CD8-positive, alpha-beta T cell (primary cell): ENCODE measurements at places on chromosomes 5 and 9.
A peak's percentile ranks its signal among the peaks of the same experiment; 100 is the strongest.

DNA sequence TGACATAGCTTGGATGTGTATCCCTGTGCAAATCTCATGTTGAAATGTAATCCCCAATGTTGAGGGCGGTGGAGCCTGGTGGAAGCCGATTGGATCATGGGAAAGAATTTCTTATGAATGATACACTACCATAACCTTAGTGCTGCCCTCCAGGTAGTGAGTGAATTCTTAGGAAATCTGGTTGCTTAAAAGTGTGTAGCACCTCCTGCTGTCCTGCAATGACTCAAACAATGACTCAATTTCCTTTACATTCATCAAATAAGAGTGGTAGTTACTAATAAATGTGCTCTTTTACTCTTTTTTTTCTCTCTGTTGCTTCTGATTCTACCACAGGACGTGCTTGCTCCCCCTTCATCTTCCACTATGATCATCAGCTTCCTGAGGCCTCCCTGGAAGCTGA is 1696.0 kb upstream of the CDH9 start:
- no peak for DNase-seq

GRCh38 chr9:79735023-79735779 is 163.4 kb downstream of the TLE4 start:
- DNase-seq: no peak

DNA sequence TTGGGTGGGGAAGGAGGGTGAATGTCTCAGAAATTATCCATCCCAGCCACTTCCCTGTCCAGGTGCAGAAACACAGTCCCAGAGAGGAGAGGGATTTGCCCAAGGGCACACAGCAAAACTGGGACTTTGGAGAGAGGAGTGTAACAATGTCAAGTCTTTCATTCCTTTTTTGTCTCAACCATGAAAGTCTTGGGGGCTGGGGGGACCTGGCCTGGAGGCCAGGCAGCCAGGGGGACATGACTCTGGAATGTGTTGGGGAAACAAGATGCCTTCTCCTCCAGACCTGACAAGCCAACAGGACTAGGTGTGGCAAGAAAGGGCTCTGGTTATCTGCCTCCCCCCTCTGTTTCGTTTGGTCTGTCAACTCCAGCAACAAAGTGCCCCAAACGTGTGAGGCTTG is 13.9 kb upstream of the HAND1 start:
- no peak for DNase-seq

DNA sequence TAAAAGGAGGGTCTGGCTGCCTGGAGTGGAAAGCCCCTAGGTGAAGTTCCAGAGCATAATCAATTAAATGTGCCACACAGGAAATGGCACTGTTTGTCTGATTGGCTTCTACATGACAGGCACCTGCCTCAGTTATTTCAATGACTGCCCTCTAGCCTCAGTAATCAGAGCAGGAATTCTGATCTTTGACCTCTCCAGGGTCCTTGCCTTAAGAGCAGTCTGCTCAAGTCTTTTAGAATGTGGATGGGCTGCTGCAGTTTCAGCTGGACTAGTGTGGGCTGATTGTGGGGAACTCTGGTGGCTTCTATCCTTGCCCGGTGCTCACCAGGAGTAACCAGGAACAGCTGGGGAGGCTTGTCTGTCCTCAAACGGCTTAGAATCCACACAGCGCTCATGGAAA is 98.9 kb downstream of the LIX1 start:
- DNase-seq: no peak

- no peak for DNase-seq
These were observed 116.1 kb downstream of the TMEM174 start for GRCh38 chr5:73288803-73289720.

DNA sequence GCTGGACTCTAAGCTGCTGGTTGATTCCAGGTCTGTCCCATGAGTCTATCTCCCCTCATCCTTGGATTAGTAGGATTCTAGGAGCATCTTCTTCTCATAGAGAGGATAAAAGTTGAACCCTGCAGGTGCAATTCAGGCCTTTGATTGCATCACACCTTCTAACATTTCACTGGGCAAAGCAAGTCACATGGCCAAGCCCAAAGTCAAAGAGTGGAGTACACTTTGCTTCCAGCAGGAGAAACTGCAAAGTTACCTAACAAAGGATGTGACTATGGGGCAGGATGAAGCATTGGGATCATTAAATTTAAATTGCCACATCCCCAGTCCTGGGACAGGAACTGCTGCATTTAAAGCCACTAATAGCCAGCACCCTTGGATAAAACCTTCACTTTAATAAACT is 51.0 kb upstream of the EGFLAM start:
- no peak for DNase-seq

GRCh38 chr5:108715408-108715807 is 32.3 kb upstream of the FER start:
- no peak for DNase-seq

GRCh38 chr5:154203798-154204578 is 13.5 kb downstream of the GALNT10 start:
- DNase-seq: no peak

- DNase-seq: no peak
These were observed 485.0 kb downstream of the TAF11L14 start for GRCh38 chr5:18119156-18119785.

GRCh38 chr5:116135344-116135743 is 50.5 kb downstream of the COMMD10 start:
- DNase-seq: peak; percentile 51

- DNase-seq: no peak
These were observed 17.4 kb downstream of the TRIM32 start for GRCh38 chr9:116704470-116704869.

GRCh38 chr5:151739395-151739794 is 19.0 kb downstream of the ATOX1 start:
- no peak for DNase-seq

DNA sequence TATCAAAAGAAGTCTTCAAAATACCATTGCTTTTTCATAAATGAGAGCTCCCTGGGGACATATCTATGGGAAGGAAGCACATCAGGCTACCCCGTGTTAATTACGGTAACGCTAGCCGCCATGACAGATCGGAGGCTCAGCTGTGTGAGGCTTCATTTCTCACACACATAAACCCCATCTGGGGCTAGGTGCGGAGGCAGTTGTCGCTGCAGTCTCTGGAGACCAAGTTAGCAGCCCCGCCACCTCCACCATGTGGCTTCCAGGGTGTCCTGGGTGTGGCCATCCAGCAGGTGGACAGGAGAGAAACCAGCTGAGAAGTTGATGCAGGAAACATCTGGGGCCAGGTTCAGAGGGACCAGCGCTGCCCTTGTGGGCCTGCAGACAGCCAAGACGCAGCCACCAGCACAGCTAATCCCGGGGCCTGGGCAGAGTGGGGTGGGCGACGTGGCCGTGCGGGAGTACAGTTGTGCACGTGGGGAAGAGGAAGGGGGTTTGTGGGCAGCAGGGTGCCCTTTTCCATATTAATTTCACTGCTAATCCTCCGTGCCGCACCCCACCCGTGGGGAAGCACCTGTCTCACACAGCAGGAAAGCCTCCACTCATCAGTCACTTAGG is 426.5 kb downstream of the IRX1 start:
- no peak for DNase-seq

DNA sequence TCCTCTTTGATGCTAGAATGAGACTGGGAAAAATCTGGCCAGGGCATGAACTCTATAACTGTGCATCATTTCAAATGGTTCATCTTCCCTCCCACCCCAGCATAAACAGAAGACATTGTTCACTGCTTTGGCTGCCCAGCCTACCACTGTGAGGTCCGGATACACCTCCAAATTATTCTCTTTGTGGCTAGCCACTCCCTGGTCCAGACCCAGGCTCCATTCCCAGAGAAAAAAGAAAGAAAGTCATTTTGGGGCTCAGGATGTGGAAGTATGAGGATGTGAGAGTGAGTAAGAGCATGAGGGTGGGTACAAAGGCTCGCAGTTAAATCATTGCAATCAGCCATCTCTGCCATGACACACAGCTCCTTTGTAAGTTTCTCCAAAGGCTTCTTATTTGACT is 559.2 kb downstream of the PSAT1 start:
- DNase-seq: no peak

- DNase-seq: no peak
These were observed 80.0 kb upstream of the SNX2 start for GRCh38 chr5:122694884-122695283.

GRCh38 chr5:439636-440035 is 3.3 kb upstream of the EXOC3 start:
- DNase-seq: no peak

DNA sequence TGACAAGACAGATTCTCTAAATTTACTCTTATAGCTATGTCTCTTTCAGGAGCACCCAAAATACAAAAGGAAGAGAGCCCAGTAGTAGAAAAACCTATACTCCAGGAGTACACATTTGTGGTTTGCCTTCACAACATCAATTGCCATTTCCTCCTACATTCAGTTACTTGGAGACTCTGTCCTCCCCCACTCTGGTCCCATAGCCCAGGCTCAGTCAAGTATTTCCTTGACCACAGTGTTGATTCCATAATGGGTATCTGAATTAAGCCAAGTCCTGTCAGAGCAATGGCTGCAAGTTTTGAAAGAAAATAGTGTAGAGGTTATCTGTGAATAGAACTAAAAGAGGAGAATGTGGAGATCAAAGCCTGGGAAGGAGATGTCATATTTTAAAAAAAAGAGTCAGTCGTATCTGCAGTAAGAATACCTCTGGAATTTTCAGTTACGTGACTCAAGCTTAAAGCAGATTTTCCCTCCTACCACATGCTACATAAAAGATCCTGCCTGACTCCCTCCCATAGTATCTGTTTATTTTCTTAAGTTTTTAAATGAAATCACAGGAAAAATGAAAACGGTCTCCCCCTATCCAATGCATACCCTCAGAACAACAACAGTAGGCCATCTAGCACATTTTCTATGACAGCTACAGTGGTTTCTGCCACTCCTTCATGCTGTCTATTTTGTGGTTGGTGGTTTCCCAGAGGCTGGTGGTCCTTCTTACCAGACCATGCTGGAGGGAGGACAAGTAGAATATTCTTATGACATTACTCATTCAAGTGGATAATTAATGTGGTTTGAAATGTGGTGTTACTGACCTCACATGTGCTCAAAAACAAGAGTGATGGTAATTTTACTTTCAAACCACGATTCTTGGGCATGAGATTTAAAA is 249.7 kb upstream of the TMEM161B start:
- no peak for DNase-seq

DNA sequence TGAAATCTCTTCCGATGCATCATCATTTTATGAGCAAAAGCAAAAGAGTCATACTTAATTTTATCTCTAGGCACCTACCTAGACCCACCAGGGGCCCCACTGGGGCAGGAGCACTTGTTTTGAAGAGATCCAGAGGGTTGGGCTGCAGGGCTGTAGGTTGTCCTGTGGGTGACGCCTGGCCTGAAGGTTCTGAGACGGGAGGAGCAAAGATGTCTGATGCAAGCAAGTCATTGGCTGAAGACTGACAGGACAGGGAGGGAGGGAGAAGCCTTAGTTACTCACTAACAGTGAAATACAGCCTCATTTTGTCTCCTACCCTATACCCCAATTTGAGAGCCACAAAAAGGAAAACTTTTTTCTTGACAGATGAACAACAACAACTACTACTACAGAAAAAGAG is 17.1 kb upstream of the C9 start:
- no peak for DNase-seq

DNA sequence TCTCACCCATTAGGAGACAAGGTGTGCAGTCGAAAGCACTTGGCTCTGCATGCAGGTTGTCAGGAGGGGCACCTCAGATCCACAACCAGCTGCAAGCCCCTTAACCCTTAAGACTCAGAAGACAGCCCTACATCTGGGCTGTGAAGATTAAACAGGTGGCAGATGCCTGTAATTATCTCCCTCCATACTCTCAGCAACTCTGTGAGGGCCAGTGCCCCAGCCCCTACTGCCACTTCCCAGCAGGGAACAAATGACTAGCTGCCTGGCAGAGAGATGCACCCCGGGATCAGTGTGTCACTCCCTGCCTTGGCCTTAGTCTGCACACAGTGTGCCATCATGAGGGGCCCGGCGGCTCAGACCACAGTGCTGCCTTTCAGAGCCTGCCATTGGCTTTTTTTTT is 42.0 kb downstream of the CRB2 start:
- no peak for DNase-seq

DNA sequence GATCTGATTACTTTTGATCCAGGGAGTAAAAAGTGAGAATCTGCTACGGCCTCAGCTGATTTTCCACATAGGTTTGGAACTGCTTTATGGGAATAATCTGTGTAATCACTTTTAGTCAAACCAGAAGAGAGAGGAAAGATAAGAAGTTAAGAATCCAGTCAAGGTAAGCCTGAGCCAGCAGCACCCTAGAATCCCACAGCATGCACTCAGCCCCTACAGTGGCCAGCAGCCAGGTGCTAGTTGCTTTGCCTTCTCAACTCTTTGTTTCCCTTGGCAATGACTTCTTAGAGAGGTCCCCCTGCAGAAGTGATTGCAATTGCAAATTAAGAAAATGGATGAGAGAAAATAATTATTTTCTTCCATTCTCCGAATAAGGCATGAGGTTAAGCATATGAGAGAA is 59.7 kb upstream of the TMED7 start:
- no peak for DNase-seq

DNA sequence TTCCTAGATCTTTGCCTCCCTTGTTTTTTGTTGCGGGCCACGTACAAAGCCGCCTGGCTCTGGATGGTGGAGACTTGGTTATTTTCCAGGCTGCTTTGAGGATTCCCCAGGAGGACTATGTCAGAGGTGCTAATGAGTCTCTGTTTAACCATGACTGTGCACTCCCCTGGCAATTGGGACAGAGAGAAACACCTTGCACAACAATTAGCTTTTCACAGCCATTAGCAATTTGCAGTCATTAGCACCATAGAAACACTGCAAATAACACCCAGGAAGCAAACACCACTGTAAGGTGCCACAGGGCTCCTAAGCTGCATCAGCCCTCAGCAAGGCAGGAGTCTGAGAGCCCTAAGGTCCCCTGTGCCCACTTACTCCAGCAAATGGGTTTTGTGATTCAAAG is 201.0 kb upstream of the VLDLR start:
- DNase-seq: no peak

GRCh38 chr5:112276991-112277390 is 142.1 kb downstream of the EPB41L4A start:
- DNase-seq: no peak

DNA sequence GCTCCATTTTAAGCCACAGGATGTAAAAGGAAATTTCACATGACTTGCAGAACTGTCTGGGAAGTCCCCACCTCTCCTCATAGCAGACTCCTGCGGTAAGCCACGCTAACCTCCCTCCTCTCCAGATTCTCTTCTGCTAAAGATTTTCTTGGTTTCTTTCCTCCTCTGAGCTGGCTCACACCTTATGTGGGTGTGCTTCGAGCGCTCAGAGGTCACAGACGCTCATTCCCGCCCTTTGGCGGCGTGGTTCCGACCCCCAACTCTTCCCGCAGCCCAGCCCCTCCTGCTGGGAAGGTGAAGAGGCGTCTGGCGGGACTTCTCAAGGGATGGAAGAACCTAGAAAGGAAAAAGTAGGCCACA is 32.9 kb upstream of the CDK20 start:
- DNase-seq: no peak

DNA sequence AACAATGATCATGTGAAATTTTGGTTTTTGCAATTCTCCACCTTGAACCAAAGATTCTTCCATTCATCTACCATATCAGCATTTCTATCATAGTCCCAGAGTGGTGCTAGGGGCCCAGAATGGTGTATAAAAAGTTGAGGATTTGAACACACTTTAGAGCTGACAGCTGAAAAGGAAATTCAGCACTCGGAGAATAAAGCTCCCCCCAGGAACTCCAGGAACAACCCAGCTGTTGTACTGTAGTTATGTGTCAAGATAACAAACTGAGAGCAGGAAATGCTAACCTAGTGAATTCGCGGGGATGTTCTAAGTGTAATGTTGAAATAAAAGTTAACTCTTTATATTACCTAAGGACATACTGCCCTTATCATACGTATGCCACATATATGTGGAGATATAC is 216.7 kb downstream of the NFIB start:
- no peak for DNase-seq
